ENCODE measurements at places on chromosomes 4 and X.

- DNase-seq, result no peak
Observed at GRCh38 chrX:110338935-110339334, 19.7 kb upstream of the RTL9 start.

- DNase-seq, result no peak
Observed at GRCh38 chr4:4507923-4508322, 33.9 kb downstream of the STX18 start.

- no peak for DNase-seq
Observed at GRCh38 chrX:68822641-68823410, 6.0 kb upstream of the EFNB1 start.

DNA sequence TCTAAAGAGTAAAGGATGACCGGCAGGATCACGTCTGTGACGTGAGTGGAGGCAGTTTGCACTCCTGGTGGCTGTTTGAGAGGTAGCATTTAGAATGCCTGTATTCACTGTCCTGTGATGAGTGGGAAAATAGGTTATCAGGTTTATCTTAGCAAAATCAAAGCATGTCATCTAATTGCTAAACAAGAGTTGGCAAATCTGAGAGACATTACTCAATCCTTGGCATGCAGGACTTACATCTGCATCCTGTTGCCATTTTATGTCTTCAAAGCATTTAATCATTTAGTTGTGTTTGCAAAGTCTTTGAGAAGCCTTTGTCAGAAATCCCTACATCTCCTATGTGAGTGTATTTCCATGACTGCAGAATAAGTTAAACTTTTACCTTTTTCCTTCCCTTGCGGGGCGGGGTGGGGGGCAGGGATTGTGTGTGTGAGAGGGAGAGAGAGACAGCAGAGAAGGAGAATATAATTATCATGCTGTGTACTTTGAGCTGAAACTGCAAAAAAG lies 41.4 kb upstream of the MSANTD1 start:
- no peak for DNase-seq

GRCh38 chr4:51995647-51996220 lies 24.4 kb downstream of the LRRC66 start:
- no peak for DNase-seq

DNA sequence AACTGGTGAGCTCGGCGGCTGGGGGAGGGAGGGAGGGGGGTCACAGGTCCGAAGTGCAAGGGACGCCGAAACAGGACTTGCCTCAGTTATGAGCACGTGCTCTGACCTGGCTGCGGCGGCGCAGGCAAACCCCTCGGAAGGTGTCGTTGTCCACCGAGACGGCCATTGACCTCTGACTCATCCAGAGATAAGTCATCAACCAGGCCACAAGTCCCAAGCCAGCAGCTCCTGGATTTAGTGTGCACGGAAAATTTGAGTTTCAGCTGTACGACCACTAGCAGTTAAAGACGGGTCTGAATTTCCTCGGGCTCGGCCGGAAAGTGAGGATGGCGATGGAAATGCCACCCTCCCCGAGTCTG lies 674 bp downstream of the SH3D19 start:
- DNase-seq, result no peak

- no peak for DNase-seq
Observed at GRCh38 chr4:6502147-6502546, 29.7 kb upstream of the PPP2R2C start.

DNA sequence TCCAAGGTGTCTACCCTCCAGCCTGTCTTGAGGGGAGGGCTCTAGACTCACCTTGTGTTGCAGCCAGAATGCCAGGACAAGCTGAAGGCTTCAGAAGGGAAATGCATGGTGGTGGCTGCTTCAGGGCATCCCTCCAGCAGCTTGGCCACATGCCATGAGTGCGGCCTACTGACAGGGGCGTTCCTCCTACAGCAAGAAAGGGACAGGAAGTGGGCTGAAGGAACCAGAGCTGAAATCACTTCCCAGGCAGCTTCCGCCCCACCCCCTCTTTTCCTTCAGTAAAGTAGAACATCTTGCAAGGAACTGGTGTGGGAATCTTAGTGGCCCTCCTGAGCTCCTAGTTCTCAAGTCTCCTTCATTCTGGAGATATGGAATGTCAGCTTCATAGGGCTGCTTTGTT lies 167.5 kb upstream of the DGKK start:
- no peak for DNase-seq

- no peak for DNase-seq
Observed at GRCh38 chr4:75698162-75698962, 25.2 kb upstream of the G3BP2 start.

- DNase-seq, result no peak
Observed at GRCh38 chrX:27078371-27078770, 384.8 kb downstream of the PPP4R3C start.

DNA sequence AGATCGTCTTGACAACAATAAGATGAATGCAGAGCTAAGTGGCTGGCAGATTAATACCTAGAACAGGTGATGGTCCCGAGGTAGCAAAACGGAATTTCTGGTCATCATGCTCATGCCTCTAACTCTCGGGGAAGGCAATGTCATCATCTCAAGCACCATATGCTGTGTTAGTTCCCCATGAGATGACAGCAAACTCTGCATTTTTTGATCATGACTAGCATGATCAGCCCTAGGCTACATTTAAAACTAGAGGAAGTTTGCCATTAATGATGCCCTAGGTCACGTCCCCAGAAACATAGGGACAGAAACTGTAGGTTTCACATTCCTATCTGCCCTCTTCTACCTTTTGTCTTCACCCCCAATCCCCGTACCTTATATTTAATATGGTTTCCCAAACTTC lies 11.6 kb downstream of the LPAR4 start:
- DNase-seq, result no peak

DNA sequence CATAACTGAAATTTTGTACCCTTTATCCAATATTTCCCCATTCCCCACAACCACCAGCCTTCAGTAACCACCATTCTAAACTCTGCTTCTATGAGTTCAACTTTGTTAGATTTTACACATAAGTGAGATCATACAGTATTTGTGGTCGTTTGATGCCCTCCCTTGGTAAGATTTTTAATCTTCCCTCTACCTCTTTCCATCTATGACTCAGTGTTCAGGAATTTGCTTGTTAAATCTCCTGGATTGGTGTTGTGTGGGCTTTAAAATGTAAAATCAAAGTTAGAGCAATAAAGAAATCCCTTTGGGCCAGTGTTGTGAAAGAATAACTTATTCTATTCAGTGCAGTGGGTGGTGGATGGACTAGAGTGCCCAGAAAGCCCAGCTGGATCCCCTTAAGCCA lies 37.4 kb downstream of the SLC16A2 start:
- DNase-seq, result no peak

- no peak for DNase-seq
Observed at GRCh38 chr4:4855301-4856070, 4.0 kb upstream of the MSX1 start.

- no peak for DNase-seq
Observed at GRCh38 chr4:84472154-84472553, 26.9 kb downstream of the NKX6-1 start.

DNA sequence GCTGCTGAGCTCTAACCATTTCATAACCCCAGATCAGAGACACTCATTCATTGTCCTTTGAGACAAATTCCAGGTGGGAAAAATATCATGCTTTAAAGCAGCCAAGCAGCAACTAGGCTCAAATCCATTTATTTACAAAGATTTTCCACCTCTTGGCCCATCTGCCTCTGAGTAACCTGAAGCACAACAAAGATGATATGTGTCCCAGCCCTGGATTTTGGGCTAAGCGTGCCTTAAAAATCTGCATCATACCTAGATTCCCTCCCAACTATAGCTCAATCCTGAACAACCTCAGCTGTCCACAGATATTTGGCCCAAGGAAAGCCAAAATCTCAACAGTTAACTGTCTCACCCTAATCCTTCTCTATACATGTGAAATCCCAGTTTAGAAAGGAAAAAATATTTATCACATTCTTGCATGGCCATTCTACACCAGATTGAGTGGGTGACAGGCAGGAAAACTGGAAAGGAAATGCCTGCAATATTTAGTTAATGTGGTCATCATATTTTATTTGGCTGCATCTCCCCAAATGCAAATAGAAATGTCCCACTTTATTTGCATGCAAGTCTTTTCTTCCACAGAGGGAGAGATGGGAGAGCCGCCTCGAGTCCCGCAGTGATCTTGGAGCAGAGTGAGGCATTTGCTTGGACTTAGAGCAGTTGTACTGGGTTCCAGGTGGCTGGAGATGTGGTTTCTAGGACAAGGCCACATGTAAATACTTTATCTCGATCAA lies 146.4 kb upstream of the EOLA2 start:
- DNase-seq, result no peak

DNA sequence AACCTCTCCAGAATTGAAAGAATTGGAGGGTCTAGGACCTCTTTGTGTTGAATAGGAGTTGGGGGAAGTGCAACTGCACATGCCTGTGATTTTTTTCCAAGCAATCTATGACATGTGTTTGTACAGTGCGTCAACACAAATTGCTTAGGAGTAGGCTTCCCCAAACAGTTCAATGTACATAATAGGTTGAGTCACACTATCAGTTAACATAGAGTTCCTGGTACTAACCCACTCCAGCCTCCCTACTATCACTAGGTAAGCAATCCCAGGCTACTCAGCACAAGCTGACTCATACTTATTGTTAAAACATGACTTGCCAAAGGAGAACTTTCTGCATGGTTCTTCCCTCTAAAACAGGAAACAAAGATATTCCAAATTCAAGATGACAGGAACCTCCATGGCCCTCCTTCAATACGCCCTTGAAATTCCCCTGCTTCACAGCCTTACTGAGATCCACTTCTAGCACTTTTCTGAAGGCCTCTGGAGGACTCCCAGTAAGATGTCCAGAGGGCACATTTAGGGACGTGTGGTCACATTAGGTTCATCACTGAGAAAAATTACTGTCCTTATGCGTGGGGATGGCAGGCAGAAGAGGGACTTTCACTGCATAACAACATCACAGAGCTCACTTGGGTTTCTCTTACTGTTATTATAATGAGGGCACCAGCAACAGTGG lies 8.4 kb upstream of the VSIG1 start:
- DNase-seq, result no peak

DNA sequence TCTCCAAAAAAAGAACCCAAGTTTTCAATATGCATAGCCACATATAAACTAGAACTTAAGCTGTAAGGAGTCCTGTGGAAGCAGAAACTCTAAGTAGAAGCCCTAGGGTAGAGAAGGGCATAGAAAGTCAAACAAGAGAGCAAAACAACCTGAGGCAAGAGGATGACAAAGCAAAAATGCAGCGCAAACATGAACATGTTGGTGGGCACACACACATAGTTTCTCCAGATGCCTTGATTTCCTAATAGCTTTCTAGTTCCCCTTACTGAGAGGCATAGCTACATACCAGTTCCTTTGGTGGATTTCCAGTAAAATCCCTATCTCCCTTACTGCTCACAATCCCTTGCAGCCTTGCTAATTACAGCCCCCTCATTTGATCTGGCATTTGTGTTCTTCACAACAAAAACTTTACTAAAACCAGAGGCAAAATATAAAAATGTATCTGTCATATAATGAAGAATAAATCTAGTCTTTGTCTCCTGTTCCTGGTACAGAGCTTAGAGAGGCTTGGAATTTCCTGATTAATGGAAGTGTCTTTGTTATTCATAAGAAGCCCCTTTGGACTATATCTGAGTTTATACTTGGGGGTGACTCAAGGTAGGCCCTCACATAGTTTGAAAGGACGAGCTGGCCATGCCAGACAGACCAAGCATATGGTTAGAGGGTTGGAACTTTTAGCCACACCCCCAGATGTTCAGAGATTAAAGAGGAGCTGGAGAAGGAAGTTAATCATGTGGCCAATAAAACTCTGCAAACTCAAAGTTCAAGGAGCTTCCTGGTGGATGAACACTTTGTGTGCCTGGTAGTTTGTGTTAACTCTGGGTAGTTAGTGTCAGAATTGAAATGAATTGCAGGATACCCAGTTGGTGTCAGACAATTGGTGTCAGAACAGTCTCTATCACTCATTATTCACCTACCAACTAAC lies 52.7 kb upstream of the ZCCHC13 start:
- DNase-seq, result no peak

GRCh38 chr4:38976308-38976707 lies 55.9 kb downstream of the TMEM156 start:
- DNase-seq, result no peak

DNA sequence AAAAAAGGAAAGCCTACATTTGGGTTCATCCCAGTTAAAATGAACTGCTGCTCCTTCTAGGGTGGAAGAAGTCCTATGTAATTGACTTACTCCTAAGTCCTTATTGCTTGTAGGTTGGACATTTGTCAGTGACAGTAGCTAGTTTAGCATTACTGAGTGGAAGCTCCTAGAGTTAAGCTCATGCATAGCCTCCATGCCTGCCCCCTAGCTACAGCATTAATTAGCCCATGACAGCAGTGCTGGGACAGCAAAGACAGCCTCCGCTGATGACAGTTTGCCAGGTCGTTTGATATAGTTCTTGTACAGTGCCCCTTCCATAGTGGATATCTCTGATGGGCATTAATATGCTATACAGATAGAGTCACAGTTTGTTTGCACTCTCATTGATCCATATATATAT lies 18.7 kb upstream of the GALNTL6 start:
- DNase-seq, result no peak

GRCh38 chrX:102930990-102931756 lies 5.9 kb upstream of the RAB40AL start:
- DNase-seq, result no peak

DNA sequence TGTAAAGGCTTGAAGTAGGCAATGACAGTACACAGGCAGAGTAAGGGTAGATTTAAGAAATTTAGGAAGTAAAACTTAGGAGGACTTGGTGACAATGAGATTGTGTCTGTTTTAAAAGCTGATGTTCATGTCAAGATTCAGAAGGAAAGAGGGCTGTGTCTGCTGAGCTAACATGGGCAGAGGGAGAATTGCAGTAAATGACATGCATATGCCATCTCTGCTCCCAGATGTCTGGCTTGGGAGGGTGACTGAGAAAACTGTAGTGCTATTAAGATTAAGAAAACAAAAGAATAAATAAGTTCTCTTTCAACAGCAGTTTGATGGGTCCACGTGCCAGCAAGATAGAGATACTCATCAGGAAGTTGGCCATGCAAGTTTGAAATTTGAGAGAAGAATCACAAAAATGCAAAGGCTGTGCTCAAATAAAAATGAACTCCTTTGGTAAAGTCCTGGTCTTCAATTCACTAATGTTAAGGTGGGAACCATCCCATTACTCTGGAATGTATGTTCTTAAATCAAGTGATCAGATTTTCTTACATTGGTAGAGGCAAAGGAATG lies 7.2 kb downstream of the NFXL1 start:
- DNase-seq, result no peak

DNA sequence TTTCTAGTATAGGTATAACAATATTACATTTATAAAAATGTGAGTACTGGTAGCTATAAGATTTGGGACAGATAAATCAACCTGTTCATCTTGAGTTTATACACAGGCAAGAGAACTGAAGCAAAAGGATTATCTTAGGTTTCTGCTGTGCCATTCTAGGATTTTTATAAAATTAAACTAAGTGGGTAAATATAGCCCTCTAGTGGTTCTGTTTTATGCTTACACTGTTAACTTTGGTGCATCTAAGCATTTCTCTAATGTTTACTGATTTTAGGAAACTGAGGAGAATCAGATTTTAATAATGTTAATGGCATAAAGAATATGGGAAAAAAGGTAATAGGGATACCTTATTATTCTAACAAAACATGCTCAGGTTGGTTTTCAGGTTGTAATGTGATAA lies 1.1 kb upstream of the RRH start:
- no peak for DNase-seq

GRCh38 chrX:21963269-21963668 lies 22.8 kb downstream of the SMS start:
- no peak for DNase-seq

Data from activated effector memory CD4-positive, alpha-beta T cell treated with Interleukin-2 at 50 U/mL for 16 hours (primary cell).